Stimulated activated CD4-positive, alpha-beta T cell treated with anti-CD3 and anti-CD28 coated beads, Interleukin-1b, Interleukin-23, amount 100 ng/mL, for 4 hours (primary cell): ENCODE measurements at places on chromosomes 7 and 10.

GRCh38 chr10:82529062-82529461, 654.1 kb downstream of the NRG3 start:
- DNase-seq, result no peak

GRCh38 chr7:66901941-66902843, 18.8 kb upstream of the TMEM248 start:
- no peak for DNase-seq

GRCh38 chr10:78188446-78188845, 154.8 kb downstream of the RPS24 start:
- DNase-seq, result no peak

DNA sequence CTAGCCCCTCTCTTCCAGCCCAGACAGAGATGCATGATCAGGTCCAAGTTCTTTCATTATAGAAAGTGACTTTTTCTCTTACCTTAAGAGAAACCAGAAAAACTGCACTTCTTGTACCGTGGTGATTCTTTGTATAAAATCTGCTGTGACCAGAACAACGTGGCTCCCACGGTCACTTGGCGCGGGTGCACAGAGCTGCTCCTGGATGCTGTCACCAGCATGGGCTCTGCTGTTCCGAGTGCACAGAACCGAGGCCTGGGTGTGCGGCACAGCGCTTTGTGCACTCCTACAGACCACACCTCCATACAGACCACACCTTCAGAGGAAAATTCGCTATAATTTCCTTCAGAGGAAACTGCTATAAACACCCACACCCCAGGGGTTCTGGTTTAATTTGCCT, 26.0 kb downstream of the VIPR2 start:
- no peak for DNase-seq

- DNase-seq, result no peak
These were observed 323.6 kb upstream of the PODXL start for GRCh38 chr7:131880078-131880477.

DNA sequence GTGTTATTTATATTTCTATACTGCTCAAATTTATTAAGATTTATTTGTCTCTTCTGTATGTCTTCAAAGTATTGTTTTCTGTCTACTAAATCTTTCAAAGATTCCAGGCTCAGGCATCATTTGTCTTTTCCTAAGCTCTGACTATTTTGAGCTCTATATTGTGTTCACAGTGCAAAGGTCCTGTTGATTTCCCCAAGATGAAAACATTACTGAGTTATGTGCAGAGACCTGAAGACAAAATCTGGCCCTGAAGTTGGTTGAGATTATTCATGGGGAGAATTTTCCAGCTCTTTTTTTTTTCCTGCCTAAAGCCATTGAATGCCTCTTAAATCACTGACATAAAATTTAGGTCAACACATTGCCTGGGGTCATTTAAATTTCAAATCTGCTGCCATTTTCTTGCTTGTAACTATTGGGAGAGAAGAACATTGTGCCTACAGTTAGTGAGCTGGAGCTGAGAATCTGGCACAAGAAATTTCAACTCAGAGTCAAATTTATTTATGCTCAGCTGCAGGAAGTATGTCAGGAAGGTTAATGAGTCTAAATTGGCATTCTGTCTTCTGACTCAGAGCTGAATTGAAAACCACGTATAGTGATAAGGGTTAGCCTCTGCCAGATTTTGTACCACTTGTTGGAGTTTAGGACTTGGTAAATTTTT, 31.6 kb downstream of the CSTF2T start:
- no peak for DNase-seq

DNA sequence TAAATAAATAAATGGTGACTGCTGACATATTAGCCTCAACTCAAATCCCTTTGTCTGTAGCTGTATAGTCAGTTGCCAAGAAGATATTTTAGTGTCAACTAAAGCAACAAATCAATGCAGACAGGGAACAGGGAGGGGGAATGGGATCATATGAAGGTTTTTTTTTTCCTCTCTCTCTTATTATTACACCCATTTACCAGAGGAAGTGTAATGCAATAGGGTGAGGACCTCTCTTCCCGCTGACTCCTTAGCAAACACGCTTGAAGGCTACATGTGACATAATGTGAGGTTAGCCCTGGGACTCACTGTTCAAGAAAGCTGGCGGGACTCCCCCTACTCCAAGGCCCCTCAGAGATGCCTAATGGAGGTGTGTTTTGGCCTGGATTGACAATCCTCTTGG, 88.2 kb downstream of the CHRM2 start:
- DNase-seq, result no peak

GRCh38 chr10:30241422-30242110, 107.5 kb downstream of the MTPAP start:
- no peak for DNase-seq

DNA sequence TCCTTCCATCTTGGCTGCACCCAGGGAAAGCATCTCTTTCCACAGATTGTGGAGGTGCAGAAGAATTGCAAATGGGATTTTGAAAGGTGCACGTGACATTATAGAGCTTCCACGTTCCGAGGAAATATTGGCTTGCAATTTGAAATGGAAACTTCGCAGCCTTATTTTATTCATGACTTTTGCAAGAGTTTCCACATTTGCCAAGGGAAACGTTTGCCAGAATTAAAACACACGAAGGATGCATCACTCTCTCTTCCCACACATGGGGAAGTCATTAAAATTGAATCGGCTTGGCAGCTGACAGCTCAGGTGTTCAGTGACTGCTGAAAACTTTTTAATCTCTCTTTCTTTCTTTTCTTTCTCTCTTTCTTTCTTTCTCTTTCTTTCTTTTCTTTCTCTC, 475.4 kb upstream of the IGFBP3 start:
- DNase-seq, result no peak

DNA sequence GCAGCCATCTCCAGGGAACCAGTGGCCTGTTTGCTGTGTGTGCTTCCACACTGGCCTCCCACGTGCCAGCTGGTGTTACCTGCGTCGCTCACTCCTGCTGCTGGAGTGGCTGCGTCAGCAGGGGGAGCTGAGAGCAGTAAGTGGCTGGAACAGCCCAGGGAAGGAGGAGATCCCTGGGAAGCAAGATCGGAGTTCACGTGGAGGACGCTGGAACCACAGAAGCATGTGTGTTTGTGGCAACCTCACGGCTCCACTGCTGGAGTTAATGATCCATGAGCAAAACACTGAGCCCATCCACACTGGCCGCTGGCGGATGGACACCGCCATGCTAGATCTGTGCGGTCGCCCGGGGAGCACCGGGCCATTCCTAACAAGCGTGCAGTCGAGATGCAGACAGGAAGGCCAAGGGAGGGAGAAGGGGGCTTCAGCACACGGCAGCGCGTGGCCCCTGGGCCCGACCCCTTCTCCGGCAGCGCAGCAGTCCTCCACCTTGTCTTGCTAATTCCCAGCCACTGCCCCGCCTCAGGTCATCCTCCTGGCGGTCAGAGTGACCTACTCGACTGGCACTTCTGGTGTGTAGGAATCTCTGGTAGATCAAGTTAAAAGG, 68.5 kb upstream of the EEPD1 start:
- DNase-seq, result no peak

DNA sequence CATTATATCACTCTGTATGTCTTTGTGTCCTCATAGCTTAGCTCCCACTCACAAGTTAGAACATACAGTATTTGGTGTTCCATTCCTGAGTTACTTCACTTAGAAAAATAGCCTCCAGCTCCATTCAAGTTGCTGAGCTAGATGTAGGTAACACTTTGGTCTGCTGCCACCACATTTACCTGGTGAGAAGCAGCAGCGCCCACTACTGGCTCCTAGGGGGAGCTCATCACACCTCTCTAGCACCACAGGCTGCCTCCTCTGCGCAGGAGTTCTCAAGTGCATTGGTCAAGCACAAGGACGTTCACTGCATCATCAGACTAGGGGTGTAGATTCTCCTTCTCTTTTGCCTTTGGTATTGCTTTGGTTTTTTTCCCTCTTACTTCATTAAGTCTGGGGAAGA, 530.9 kb upstream of the AUTS2 start:
- DNase-seq, result no peak

GRCh38 chr7:31948029-31948428, 122.2 kb downstream of the PDE1C start:
- no peak for DNase-seq

GRCh38 chr10:126586128-126586527, 84.4 kb downstream of the C10orf90 start:
- DNase-seq, result no peak

- DNase-seq, result no peak
These were observed 86.2 kb downstream of the CHST15 start for GRCh38 chr10:124007102-124007772.

DNA sequence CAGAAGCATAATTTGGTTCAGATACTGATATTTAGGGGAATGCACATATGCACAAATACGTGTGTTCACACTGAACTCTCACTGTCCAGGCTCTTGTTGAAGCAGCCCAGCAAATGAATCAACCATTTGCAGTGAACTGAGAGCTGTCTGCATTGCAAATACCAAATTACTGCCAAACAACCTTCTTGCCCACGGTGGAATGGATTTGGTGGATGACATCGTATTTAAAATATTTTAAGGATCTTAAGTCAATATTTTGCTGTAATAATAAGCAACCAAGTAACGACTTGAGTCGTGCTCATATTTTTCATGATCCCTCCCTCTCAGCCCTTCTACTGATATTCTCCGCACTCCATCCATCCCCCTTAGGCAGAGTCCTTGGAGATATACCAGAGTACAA, 107.9 kb upstream of the FEZF1 start:
- no peak for DNase-seq

GRCh38 chr10:27743877-27744801, 1.5 kb downstream of the MKX start:
- no peak for DNase-seq

GRCh38 chr7:141225916-141226618, 152.2 kb downstream of the TMEM178B start:
- no peak for DNase-seq

GRCh38 chr10:49151025-49151445, 17.2 kb upstream of the FAM170B start:
- DNase-seq, result no peak

DNA sequence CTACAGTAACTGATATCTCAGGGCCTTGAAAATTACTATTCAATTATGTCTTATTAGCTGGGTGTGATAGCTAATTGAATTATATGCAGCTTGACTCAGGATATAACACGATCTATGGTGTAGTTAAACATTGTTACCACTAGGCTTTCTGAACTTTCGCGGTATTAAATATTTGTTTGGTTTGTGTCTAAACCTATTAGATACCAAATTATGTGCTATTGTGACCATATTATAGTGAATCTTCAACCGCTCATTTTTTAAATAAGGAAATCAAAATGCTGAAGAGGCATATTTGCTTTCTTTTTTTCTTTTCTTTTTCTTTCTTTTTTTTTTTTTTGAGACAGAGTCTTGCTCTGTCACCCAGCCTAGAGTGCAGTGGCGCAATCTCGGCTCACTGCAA, 99.3 kb upstream of the RSU1 start:
- DNase-seq, result no peak

DNA sequence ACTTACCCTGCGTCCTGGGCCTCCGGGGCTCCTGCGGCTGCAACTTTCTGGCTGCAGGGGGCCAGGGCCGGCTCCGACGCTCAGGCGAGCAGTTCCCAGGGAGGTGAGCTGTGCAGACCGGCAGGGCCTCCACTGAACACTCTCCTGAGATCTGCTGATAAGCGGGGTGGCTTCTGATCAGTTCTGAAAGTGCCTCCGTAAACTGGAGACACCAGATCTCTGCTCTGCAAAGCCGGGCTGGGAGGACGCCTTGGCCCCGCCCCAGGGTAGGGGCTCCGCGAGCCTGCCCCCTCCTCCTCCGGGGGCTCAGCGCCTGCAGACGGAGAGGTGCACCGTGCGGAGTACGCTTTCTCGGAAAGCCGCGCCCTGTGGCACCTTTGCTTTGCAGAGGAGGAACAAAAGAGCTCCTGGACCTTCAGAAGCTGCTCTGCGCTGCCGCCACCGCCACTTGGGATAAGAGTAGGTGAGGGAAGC, 141.3 kb upstream of the VKORC1L1 start:
- DNase-seq, result no peak

- no peak for DNase-seq
These were observed 186.8 kb downstream of the MACC1 start for GRCh38 chr7:20030417-20030816.

DNA sequence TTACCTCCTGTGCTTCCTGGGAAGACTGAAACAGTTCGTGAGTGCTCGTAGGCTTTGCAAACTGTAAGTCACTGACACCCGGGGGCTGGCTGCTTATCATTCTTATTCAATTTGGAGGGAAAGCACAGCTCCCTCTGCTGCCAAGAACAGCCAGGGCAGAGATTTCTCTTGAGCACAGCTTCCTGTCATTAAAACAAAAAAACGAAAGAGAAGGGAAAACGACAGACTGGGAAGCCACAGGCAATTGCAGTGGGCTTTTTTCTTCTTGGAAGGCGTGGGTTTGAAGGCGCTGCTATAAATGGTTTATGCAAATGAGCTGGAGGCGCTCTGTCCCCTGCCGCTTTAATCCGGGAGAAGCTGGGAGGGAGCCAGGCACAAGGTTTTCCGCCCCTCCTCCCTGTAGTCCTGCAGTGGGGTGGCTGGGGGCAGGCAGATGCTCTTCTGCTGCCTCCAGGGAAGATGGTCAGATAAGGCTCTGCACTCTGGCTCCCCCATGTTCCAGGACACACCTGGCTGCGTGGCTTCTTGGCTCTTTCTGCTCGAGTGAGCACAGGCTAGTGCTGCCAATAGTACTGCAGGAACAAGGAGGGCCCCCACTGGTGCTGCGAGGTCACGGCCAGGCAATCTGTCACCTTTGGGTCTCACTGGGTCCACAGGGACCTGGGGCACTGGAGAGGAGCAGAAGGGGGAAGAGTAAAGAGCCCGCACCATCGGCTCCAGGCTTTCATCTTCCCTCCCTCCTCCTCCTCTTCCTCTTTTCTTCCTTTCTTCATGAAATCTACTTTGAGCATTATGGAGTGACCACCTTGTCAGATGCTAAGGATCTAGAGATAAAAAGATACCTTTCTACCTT, 49.5 kb downstream of the NEURL1 start:
- no peak for DNase-seq

DNA sequence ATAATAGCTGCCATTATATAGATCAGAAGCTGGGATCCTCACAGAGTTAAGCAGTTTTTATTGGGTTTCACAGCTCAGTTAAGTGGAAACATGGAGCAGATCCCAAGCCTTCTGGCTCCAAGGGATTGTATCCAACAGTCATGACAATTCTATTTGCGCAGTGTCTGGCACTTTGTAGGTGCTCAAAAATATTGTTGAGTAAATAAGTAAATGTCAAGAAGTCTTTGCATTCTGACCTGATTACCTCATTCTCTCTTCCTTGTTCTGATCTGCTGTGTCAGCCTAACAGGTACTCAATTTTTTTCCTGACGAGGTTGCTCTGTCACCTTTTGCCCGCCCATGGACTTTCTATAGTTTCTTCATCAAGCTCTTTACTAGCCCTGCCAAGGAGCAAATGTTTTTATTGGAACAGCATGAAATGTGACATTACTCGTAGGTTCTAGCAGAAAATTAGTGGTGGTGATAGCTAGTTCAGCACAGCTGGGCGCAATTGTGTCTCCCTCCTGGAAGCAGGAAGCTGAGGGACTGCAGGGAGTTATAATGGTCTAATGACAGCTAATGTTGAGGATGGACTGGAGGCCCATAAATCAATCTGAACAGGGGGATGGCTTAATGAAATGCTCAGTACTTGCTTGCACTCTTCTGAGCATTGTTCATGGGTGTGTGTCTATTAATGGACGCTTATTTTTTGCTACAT, 680.2 kb downstream of the CCSER2 start:
- DNase-seq, result no peak

GRCh38 chr10:114176511-114176910, 2.5 kb upstream of the CCDC186 start:
- no peak for DNase-seq
